ENCODE measurements at places on chromosomes 12 and 14.

GRCh38 chr12:96295532-96296160, 101.5 kb downstream of the ELK3 start:
- DNase-seq = no peak

DNA sequence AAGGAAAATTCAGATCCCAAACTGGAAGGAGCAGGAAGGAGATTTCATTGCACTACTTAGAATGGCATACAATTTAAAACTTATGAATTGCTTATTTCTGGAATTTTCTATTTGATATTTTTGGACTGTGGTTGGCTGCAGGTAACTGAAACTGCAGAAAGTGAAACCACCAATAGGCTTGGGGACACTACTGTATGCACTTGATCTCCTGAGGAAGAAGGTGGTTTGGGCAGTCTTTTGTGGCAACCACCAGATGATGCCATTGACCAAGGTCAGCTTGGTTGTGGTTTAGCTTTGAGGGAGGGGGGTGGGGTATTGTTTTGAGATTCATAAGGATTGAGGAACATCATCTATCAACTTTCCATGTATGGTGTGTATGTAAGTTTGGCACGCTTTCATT, 209.5 kb upstream of the STXBP6 start:
- no peak for DNase-seq

DNA sequence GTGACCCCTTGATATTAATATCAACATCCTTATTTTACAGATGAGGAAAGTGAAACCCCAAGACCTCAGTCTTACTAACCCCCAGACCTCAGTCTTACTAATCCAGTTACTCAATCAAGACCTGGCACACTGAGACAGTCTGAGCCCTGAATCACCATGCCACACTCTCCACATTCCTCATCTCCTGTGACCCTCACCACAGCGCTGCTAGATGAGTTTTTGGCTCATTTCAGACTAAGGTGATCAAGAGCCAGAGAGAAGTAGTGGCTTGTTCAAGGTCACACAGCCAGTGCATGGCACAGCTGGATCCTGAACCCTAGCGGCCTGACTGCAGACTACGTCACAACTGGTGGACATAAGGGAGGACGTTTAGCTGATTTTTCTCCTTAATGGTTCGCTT, 579.2 kb downstream of the BCL11B start:
- no peak for DNase-seq

- no peak for DNase-seq
These were observed 2.9 kb downstream of the RAD52 start for GRCh38 chr12:946631-947030.

- no peak for DNase-seq
These were observed 287.4 kb downstream of the SYT1 start for GRCh38 chr12:79151956-79152355.

- no peak for DNase-seq
These were observed 157.9 kb downstream of the ZNF664 start for GRCh38 chr12:124130691-124131591.

- no peak for DNase-seq
These were observed 324.1 kb downstream of the FLRT2 start for GRCh38 chr14:85853996-85854526.

DNA sequence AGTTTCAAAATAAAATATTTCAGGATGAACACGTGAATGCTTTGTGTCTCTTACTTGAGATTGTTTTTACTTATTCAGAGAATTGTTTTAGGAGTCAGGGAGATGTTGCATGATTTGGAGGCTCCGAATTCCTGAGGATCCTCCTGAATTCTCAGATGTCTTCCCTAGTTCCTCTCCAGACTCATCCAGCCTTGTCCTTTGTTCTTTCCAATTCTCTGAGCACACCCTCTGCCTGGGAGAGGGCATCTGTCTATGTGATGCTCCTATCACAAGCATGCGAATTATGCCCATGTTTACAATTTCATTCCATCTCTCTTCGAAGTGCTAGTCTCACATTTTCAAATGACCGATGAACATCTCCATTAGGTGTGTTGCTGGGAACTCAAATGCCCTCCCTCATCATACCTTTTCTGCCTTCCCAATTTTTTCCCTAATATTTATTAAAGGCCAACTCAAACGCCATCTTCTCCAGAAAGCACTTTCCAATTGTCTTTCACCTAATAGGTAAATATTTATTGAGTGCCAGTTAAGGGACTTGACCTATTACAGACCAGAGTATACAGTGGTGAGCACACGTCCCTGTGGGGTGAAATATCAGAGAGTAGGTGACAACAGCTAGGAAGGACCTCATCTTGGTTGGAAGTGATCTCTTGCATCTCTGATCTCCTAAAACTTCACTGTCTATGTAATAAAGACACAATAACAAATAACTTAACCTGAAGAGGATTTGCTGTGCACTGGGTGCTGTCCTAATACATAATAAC, 64.4 kb downstream of the ARF6 start:
- DNase-seq = no peak

- no peak for DNase-seq
These were observed 11.4 kb downstream of the TMEM253 start for GRCh38 chr14:21112255-21112654.

DNA sequence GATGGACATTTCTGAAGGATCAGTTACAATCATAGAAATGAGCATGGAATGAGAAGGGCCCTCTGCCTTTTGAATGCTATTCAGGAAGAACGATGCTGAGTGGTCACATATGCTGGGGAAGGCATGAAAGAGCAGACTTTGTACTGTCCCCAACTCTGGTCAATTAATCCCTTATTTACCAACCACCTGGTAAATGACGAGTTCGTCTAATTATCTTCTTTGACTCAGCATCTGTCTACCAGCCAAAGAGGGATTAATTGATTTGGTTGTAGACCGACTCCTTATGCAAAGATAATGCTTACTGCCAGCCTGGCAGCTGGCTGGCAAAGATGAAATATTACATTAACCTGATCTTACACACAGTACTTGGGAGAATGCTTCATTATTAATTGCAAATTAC, 152.2 kb downstream of the CHST11 start:
- DNase-seq = no peak

DNA sequence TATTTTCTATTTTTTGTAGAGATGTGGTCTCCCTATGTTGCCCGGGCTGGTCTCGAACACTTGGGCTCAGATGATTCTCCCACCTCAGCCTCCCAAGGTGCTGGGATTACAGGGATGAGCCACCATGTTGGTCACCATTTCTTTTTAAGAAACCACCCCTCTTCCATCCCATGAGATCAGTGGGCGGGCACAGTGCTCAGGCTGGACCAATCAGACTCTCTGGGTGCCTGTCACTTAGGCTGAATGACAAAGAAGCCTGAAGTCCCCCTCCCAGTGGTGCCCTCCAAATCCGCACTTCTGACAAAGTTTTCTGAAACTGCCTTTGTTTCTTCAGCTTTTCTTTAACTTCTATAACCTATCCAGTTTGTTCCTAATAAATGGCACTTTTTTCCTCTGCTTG, 48.2 kb downstream of the CALM1 start:
- no peak for DNase-seq

DNA sequence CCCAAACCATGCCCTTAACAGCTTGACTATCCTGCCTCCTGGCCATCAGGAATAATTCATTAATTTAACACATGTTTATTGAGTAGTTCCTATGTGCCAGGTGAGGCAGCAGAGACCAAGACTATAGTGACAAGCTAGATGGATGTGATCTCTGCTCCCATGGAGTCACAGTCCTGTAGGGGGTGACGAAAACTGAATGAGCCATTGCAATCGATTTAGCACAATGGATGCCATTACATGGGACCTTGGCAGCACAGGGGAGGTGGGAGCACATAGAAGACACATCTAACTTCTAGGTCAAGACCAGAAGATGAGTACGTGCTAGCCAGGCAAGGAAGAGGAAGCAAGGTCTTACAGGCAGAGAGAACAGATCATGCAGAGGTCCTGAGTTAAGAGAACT, 68.7 kb downstream of the NOS1 start:
- DNase-seq = no peak

GRCh38 chr14:79791055-79791732, 420.1 kb downstream of the DIO2 start:
- no peak for DNase-seq

- no peak for DNase-seq
These were observed 59.5 kb downstream of the ETNK1 start for GRCh38 chr12:22684140-22685118.
